ENCODE measurements at places on chromosomes 2 and 18. TPM values are rescaled to one million over a fixed set of nuclear protein-coding genes. Genes with fewer than 3 reads are reported as not detected.

Gene TEX44
- polyA plus RNA-seq = not detected

DNA sequence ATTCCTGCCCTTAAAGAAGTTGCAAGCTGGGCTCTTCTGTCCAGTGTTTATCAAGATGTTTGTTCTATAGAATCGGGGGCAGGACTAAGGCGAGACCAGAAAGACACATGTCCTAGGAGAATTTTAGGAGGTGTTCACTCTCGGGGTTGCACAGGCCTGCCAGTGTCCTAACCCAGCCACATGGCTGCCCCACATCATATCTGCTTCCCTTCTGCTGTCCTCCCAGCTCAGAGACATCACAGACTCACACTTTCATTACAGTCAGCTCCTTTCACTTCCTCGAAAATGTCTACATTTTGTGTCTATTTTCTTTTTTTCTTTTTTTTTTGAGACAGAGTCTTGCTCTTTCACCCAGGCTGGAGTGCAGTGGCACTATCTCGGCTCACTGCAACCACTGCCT is 10.7 kb upstream of the MRO start:
- no peak overlapping the region for H3K4me3 ChIP-seq
- H3K27me3 ChIP-seq = peaks cover 3% of the 10 kb centered on the region
- no peaks in the 10 kb centered on the region for H3K36me3 ChIP-seq
- no peak for DNase-seq
- no peaks in the 10 kb centered on the region for H3K4me1 ChIP-seq

GRCh38 chr2:69577467-69578197 is 65.9 kb downstream of the AAK1 start:
- no peak for DNase-seq
- H3K4me1 ChIP-seq = peaks cover 18% of the 10 kb centered on the region
- no peaks in the 10 kb centered on the region for H3K27me3 ChIP-seq
- H3K36me3 ChIP-seq = no peaks in the 10 kb centered on the region

GRCh38 chr2:50672282-50672681 is 359.6 kb downstream of the NRXN1 start:
- H3K36me3 ChIP-seq = no peaks in the 10 kb centered on the region
- DNase-seq = no peak
- no peaks in the 10 kb centered on the region for H3K4me1 ChIP-seq
- H3K4me3 ChIP-seq = no peak overlapping the region
- H3K27ac ChIP-seq = no peak overlapping the region

GRCh38 chr2:120551522-120551921 is 184.1 kb upstream of the GLI2 start:
- H3K4me1 ChIP-seq = peaks cover 13% of the 10 kb centered on the region
- no peak for DNase-seq
- H3K27ac ChIP-seq = no peak overlapping the region
- no peaks in the 10 kb centered on the region for H3K36me3 ChIP-seq
- no peak overlapping the region for H3K4me3 ChIP-seq
- no peaks in the 10 kb centered on the region for H3K27me3 ChIP-seq

Measured in GM23248 (cell line).